ENCODE measurements at places on chromosomes 12 and 14.

DNA sequence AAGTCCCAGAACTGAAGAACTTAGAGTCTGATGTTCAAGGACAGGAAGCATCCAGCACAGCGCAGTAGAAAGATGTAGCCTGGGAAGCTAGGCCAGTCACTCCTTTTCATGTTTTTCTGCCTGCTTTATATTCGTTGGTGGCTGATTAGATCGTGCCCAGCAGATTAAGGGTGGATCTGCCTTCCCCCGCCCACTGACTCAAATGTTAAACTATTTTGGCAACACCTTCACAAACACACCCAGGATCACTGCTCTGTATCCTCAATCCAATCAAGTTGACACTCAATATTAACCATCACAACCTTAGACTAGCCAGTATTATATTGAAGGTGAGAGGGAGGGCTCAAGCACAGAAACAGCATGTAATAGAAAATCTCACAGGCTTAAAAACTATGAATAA, 222.9 kb downstream of the C12orf50 start:
- DNase-seq: no peak

DNA sequence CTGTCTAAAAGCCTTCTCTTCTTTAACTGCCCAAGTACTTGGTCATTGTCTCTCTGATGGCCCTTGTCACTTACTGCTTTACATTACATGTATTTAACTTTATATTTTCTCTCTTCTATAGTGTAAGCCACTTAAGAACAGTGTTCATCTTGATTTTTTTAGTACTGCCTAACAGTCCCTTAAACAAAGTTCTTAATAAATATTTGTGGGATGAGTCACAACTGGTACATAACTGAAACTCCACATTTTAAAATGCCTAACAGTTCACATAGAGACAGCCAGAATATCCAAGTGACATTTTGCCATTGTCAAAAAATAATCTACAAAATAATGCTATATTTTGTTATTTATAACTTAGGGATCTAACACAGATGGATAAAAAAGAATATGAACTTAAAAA, 146.6 kb downstream of the STXBP6 start:
- no peak for DNase-seq

- no peak for DNase-seq
Measured at GRCh38 chr14:36509069-36509917, 10.7 kb downstream of the NKX2-1 start.

- DNase-seq: no peak
Measured at GRCh38 chr14:31489691-31490090, 1.9 kb upstream of the GPR33 start.

GRCh38 chr12:1608713-1609119, 14.3 kb upstream of the FBXL14 start:
- no peak for DNase-seq

DNA sequence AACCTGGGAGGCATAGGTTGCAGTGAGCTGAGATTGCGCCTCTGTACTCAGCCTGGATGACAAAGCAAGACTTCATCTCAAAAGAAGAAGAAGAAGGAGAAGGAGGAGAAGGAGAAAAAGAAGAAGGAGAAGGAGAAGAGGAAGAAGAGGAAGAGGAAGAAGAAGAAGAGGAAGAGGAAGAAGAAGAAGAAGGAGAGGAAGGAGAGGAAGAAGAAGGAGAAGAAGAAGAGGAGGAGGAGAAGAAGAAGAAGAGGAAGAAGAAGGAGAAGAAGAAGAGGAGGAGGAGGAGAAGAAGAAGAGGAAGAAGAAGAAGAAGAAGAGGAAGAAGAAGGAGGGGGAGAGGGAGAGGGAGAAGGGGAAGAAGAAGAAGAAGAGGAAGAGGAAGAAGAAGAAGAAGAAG, 12.9 kb upstream of the KRT8 start:
- DNase-seq: no peak

DNA sequence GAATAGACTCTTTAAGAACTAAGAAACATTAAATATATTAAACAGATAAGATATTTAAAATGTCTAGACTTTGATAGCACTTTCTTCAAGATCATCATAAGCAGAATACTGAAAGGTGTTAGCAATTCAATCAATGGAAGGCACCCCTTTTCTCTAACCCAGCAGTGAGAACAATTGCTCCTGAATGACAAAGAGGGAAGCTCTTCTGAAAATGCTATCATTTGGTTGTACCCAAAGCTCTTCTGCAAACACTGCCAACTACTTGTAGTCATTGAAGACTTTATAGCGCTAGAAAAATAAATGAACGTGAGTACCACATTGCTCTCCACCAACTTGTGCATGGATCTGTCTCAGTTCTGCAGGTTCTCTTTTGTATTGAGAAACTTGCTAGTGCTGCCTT, 62.2 kb upstream of the LMO3 start:
- no peak for DNase-seq

DNA sequence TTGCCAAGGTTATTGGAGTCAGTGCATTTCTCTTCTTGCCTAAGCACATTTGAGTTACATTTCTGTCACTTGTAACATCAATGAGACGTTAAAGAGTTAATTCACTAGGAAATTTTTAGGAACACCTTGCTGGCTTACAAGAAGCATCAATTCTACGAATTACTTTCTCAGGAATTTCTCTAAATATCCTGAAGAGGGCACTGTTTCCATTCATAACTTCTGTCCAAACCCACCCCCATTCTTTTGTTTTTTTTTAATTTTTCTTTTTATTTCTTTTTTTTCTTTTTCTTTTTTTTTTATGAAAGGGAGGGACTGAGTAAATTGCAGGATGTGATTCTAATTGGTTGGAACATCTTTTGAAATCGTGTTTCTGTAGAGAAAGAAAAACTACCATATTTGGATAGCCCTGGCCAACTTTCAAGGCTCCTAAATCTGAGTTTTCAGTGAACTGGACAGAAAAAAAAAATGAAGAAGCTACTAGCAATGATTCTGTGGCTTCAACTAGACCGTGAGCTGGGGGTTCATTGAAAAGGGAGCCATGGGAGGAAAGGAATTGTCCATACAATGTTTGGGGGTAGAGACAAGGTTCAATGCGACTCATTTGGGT, 285.3 kb downstream of the DAD1 start:
- DNase-seq: no peak

DNA sequence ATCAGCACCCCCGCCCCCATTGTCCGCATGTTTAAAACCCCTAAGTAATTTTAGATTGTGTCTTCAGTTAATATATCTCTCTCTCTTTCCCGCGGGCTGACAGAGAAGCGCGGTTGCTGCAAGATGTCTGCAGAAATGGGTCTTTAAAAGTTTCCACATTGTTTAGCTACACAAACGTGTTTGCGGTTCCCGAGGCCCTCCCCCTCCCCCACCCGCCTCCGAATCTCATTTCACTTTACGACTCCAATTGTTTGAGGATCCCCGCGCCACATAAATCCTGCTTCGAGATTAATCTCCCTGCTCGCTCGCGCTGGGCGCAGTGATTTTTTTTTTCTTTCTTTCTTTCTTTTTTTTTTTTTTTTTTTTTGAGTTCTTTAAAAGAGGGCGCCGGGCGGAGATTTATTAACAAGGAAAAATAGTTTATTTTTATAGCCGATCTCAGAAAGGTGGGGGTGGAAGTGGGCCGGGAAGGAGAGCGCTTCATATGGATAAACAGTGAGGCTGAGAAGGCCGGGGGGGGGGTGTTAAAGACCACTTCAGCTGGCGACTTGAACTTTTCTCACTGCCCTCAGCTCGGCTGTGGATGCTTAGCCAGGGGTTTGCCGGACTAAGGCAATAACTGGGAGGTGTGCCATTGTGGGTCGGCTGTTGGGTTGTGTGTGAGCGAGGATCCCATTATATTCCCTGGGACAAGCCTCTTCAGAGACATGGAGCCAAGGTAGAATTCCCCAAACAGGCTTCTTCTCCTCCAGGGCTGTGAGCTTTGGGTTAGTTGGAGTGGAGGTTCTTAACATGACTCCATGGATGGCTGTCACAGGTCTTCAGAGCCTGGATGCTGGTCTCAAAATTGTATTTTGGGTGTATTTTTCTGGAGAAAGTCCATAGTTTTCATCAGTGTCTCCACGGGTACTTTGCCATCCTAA, 39.7 kb upstream of the TBX5 start:
- DNase-seq: no peak

DNA sequence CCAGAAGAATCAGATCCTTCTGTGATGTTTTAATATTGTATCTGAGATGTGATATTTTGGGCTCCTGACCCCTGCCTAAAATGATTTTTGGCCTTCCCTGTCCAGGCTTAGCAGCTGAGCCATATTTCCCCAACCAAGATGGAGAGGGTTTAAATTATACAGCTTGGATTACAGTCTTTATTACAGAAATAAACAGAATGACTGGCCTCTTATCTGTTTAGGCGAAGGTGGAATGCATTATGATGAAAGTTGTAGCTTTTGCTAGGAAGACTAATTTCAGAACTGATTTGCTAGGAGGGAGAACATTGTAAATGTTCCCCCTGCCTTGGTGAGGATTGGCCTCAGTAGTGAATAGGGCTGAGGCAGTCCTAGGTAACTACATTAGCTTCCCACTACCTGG, 23.3 kb downstream of the BMAL2 start:
- no peak for DNase-seq

DNA sequence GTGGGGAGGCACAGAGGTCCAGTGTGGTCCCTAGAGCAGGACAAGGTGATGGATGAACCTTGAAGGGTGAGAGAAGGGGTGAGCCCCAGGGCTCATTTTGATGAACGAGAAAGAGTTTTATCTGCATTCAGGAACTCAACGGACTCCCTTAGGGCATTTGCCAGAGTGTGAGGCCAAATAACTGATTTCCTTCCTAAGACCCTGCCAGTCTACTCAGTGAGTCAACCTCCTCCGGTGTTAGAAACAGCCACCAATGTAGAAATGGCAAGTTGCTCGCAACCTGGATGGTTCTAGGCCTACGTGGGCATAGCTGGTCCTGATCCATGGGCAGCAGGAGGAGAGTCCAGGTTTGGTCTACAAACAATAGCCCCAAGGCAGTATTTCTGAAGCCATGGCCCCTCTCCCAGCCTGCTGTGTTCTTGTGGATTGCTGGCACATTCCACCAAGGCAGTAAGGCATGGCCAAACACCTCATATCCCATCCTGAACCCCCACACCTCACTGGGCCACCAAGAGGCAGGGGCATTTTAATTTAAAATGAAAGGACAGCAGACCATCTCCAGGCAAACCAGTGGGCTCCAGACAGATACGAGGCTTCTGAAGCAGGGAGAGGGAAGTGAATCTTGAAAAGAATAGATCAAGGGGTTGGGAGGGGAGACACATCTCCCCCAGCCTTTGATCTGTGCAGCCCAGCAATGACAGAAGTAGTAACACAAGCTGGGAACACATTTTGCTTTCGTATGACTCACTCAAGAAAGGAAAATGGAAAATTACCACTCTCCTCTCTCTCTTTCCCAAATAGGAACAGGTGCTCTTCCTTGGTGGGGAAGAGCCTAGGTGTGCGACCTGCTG, 25.4 kb upstream of the TESC start:
- DNase-seq: no peak

- DNase-seq: no peak
Measured at GRCh38 chr12:77102691-77103090, 37.3 kb upstream of the E2F7 start.
